ENCODE measurements at places on chromosomes 3 and 15. TPM values are rescaled to one million over a fixed set of nuclear protein-coding genes. Genes with fewer than 3 reads are reported as not detected.

The MGLL gene
- total RNA-seq = 65.1 TPM

The CACNA1D gene
- total RNA-seq = 1.2 TPM

The DUOXA2 gene
- total RNA-seq = not detected

The DCBLD2 gene
- total RNA-seq = 258 TPM

The COL6A5 gene
- total RNA-seq = not detected

The SCN11A gene
- total RNA-seq = not detected

The TAMM41 gene
- 29.9 TPM for total RNA-seq

The DAPK2 gene
- 4.7 TPM for total RNA-seq

The FBXL22 gene
- total RNA-seq = 0.25 TPM

Data from A549 treated with Hydrocortisone at 1 μM for 4 hours (cell line).